AG20443 (cell line): ENCODE measurements at places on chromosomes 6 and 20.

GRCh38 chr6:110795271-110795670 is 20.0 kb downstream of the CDK19 start:
- DNase-seq, result no peak

DNA sequence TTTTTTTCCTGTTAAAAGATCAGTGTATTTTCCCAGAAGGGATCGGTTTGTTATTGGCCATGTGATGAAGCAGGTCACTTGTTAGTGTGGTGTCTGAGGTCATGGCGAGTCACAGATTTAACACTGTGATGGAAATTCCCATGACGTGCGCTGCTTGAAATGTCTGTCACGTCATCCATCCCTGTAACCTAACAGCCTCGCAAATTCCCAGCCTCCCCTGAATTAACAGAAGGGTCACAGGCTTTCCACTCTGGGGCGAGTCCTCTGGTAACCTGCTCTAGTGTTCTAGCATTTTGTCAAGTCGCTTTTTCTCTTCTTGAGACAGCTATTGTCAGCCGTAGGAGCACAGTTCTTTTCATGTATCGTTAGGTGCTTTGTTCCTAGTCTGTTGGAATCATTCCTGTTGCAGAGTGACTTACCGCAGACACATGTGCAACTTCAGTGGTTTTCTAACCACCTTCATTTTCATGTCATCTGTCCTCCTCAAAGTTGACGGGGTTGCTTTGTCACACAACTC is 137.2 kb downstream of the MAP3K4 start:
- DNase-seq, result no peak

- peak; percentile 92 for DNase-seq
Observed at GRCh38 chr6:31814677-31815024, 432 bp downstream of the HSPA1L start.

- no peak for DNase-seq
Observed at GRCh38 chr6:126941751-126942150, 176.7 kb upstream of the RSPO3 start.

GRCh38 chr6:56889492-56889891 is 65.4 kb upstream of the BEND6 start:
- DNase-seq, result no peak

DNA sequence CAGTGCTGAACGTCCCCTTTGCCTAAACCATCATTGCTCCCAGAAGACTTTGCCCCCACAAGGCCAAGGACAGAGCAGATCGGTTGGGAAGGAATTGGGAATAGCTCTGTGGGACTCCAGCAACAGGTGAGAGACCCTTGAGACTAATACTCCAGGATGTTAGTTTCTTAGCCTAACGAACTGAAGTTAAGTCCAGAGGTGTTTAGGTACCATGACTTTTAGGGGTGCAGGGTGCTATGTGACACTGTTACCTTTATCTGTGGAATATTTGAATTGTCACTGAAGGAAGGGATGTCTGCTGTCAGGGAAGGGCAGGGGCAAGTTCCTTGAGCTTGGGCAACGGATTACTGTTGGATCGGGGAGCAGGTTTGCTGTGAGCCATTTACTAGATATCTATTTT is 1.9 kb downstream of the BLCAP start:
- DNase-seq, result no peak

GRCh38 chr6:34020807-34021553 is 124.9 kb downstream of the GRM4 start:
- no peak for DNase-seq

DNA sequence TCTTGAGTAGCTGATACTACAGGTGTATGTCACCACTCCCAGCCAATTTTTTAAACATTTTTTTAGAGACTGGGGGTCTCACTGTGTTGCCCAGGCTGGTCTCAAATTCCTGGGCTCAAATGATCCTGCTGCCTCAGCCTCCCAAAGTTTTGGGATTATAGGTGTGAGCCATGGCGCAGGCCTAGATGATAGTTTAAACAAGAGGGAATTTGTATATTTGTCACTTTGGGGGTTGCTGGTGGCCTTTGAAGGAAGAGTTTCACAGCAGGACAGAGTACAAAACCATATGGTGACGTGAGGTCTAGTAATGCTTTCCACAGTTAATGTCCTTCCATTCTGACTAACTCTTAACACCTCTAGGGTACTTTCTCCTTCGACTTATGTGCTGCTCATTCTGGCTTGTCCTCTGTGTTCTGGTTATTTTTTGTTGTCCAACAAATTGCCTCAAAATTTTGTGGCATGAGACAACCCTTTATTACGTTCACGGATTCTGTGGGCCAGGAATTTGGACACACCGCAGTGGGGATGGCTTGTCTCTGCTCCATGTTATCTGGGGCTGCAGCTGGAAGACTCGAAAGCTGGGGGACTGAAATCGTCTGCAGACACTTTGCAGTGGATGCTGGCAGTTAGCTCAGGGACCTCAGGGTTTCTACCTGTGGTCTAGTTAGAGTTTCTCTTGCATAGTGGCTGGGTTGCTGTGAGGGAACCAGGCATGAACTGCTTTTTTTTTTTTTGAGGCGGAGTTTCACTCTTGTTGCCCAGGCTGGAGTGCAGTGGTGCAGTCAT is 23.0 kb upstream of the IER3 start:
- DNase-seq, result no peak

GRCh38 chr6:73969971-73970970 is 274.3 kb downstream of the CD109 start:
- peak; percentile 60 for DNase-seq

DNA sequence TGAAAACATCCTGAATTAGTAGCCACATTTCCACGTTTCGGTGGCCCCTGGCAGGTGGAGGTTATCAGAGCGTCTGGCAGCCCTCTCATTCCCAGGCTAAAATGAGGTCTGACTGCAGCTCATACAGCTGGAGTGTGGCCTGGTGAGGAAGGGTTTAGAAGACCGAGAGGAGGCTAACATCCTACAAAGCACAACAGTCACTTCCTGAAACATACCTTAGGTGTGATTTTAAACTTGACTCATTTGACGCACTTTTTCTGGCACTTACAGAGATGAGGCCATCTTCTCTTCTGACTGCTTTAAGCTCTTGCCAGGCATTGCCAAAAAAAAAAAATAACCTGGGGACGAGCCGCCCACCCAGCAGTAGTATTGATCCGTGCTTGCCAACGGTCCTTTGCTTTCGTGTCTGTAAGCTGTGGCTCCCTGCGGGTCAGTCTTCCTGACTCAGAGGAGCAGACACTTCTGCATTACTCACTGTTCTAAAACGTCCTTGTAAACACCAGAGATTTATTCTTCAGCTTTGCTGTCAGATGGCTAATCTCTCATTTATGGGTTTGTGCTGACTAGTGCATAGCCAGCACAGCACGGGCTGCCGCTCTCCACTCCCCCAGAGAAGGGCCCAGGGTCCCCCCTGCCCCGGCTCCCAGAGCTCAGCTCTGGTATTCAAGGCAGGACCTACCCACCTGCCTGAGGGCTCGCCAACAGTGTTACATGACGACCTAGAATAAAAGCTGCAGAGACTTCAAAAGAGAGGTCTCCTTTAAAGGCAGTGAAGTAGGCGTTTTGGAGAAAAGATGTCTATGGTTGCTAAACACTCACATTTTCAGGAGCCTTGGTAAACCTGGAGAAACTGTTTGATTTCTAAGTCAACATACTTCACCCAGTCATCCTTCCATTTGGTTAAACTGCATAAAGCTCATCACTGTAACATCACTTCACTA is 78.5 kb upstream of the FRMD1 start:
- peak; percentile 85 for DNase-seq

DNA sequence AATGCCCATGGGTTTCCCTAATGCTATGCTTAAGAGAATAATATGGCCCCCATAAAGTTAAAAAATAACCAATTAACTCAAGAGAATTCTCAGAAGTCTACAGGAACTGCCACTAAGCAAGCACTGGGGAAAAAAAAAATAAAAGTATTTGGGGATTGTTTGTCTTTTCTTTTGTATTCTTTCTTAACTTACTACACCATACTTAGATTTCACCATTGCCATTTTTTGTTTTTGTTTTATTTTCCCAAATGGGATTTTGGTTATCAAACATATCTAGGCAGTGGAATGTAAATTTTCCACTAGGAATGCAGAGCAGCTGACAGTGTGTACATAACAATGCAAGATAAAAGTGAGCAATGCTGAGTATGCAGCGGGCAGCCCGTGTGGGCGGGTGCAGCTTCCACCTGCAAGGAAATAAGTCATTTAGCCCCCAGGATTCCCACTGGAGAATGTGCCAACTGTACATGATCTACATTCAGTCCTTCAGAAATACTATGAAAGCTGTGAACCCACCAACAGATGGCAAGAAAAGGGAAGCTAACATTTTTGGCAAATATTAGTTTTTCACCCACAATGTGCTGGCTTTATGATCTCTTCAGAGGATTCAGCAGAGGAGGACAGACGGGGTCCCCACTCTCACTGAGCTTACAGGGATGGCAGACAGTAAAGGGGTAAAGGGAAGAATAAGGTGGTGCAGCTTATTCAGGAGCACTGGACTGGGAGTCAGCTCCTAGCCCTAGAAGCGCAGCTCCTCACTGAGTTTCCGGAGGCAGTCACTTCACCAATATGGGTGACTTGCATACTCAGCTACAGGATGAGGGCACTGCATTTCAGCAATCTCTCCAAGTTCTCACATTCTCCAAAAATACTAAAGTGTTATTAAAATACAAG is 44.4 kb downstream of the DCDC2 start:
- DNase-seq, result peak; percentile 15

GRCh38 chr20:31548820-31549512 is 34.7 kb downstream of the HM13 start:
- peak; percentile 62 for DNase-seq

DNA sequence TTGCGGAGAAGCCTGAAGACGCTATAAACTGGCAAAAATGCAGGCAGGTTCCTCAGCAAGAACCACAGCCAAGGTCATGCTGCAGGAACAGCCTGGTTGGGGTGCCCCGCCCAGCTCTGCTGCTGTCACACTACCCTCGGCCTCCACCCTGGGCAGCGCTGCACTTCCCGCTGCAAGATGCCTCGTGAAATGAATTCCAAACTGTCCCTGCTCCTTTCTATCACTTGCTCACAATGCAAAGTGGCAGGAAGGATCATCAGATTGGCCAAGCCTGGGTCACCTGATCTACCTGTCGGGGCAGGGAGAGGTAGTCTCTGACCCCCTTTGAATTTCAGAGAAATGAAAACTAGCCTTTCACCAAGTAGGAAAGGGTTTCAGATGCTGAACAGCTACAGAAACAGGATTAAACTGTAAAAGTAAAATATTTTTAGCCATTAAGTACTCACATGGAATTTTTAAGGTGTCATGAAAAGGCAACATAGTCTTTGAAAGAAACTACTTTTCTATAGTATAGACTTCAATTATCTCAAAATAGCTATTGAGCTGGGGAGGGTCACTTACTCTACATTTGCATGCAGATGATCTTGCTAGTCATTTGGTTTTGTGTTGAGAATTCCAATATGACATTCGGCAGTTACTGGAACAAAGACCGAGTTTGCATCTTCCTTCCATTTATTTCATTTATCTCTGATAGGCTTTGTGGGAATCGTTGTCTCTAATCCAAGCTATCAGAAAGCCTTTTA is 236.4 kb upstream of the ASCC3 start:
- DNase-seq, result peak; percentile 38

- no peak for DNase-seq
Observed at GRCh38 chr6:4029687-4030086, 49.2 kb downstream of the FAM217A start.

DNA sequence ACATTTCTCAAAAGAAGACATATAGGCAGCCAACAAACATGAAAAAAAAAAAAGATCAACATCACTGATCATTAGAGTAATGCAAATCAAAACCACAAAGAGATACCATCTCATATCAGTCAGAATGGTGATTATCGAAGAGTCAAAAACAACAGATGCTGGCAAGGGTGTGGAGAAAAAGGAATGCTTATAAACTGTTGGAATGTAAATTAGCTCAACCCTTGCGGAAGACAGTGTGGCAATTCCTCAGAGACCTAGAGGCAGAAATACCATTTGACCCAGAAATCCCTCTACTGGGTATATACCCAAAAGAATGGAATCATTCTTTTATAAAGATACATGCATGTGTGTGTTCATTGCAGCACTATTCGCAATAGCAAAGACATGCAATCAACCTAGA is 303.8 kb upstream of the THEMIS start:
- no peak for DNase-seq

GRCh38 chr6:146814148-146814750 is 215.5 kb downstream of the ADGB start:
- DNase-seq, result no peak

GRCh38 chr6:85680388-85680787 is 37.7 kb upstream of the SYNCRIP start:
- DNase-seq, result no peak

- DNase-seq, result no peak
Observed at GRCh38 chr6:111541026-111541681, 58.1 kb upstream of the REV3L start.

GRCh38 chr6:119974430-119975159 is 625.0 kb upstream of the MAN1A1 start:
- no peak for DNase-seq

- no peak for DNase-seq
Observed at GRCh38 chr6:88722686-88723085, 240.7 kb downstream of the RNGTT start.

DNA sequence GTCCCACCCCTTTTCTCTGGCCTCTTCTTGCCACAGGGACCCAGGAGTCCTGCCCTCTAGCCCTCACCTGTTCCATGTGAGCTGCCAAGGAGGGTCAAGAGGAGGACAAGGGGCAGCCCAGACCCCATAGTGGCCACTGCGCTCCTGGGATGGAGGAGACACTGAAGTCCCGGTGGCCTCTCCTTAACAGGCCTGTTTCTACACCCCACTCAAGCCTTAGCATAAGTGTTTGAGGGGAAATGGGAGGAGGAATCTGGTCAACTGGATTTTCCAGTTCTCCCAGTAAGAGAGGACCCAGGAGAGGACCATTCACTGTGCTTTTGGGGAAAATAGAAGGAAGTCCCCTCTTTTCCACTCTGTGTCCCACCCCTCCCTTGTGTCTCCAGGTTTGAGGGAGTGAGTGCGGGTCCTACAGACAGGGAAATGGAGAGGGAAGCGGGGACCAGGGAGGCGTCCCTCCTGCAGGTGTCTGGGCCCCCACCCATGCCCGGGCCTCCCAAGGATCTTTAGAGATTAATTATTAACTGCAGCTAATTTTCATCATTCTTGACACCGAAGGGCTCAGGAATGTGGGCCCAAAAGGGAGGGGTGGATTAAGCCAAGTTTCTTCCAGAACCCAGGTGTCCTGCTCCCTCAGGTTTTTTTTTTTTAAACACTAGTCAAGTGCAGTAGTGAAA is at the start of gene SFTA2:
Gene SFTA2 (minus strand): TSS at position 202 of the 677 bp plus-strand sequence. CDS start 74 bp downstream, at position 128.
- no peak for DNase-seq

GRCh38 chr6:122817766-122818165 is 28.7 kb downstream of the SMPDL3A start:
- no peak for DNase-seq
